ENCODE measurements at places on chromosomes 12 and 14.

GRCh38 chr12:100017056-100017455 lies 32.3 kb upstream of the ANKS1B start:
- DNase-seq, result no peak

- DNase-seq, result no peak
Measured at GRCh38 chr14:34662561-34663088, 32.7 kb upstream of the SNX6 start.

DNA sequence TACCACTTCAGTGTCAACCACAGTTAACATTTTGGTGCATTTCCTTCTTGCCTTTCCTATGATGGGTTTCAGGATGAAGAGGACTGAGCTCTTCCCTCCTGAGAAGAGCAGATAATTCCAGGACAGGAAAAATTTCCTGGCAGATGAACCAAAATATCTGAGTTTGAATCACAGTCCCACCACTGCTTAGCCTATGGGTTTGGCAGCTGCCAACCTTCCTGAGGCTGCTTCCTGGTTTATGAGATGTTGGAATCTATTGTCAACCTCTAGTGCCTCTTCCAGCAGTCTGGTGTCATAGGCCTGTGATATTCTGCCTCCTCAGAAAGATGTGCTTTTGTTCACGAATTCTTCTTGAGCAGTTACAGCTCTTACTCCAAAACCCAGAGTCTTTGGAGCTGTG lies 197.4 kb upstream of the FRMD6 start:
- no peak for DNase-seq

- DNase-seq, result no peak
Measured at GRCh38 chr12:30269496-30269895, 426.2 kb downstream of the IPO8 start.

- peak; percentile 94 for DNase-seq
Measured at GRCh38 chr12:120237360-120238171, 28.0 kb downstream of the PXN start.

DNA sequence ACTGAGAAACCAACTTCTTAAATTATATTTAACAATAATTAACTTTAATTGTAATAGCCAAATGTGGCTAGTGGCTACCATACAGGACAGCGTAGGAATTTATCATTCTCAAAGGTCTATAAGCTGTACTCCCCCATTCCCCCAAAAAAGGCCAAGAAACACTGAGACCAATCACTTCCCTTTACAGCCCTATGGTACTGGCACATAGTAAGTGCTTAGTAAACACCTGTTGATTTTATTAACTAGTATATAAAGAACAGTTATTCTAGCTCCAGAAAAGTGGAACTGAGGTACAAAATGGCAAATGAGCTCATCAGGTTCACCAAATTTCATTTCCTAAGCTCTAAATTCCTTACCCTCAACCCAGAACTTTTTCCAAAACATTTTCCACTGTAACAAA lies 6.1 kb upstream of the SRSF9 start:
- DNase-seq, result no peak

GRCh38 chr14:33930439-33930838 lies 20.4 kb downstream of the EGLN3 start:
- no peak for DNase-seq

DNA sequence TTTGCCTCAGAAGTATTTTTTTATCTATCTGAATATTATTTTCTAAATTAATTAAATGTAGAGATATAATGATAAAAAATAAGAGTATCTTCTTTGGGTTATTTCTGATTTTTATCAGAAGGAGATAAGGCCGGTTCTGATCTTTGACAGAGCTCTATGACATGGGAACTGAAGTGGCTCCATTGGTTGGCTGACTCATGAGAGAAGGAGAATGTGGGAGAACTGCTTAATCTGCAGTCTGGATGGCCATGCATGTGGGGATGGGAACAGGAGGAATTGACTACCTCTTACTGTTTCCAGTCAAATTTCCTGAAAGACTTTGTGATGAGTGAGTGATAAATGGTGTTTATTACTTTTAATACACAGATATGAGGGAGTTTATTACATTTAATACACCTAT lies 155.8 kb upstream of the ATP2B1 start:
- DNase-seq, result no peak

DNA sequence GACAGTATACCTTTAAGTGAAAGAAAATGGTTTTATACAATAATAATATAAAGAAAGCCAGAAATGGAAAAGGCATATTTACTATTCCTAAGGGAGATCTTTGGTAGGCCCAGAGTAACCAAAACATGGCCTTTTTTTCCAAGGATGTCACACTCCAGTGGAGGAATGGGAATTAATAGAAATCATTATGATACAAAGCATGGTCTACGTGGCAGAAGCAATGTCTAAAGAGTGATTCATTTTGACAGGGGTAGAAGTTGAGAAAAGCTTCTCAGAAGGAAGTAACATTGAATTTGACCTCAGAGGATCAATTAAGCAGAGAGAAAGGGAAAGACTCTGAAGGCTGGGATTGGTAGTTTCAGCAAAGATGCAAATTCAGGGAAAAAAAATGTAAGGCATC lies 208.6 kb downstream of the BTG1 start:
- no peak for DNase-seq

DNA sequence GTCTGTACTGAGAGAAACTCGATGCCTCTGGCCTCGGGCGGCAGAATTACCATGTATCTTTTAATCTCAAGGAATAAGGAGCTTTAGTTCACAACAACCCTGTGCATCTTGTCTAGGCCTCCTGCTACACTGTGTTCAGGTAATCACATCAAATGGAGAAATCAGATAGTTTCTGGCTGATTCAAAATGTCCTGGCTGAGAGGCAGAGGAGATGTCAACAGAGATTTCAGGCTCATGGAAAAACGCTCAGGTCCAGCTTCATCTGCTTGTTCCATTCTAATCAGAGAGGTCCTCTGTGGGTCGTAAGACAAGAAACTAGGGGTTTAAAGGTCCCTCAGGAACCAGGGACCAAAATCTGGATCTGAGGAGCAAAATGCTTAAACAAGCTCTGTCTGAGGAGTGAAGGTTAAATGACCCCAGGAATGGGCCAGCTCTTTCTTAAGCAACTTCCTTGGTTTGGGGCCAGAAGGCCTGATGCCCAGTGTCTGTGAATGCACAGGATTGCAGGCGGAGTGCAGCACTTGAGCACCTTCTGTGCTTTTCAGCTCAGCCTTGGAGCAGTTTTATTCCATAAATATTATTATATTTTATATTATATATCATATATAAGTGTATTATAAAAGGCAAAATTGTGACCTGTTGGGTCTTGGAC lies 170.2 kb upstream of the PRICKLE1 start:
- DNase-seq, result peak; percentile 87

GRCh38 chr12:99029511-99030271 lies 384.6 kb downstream of the APAF1 start:
- no peak for DNase-seq

DNA sequence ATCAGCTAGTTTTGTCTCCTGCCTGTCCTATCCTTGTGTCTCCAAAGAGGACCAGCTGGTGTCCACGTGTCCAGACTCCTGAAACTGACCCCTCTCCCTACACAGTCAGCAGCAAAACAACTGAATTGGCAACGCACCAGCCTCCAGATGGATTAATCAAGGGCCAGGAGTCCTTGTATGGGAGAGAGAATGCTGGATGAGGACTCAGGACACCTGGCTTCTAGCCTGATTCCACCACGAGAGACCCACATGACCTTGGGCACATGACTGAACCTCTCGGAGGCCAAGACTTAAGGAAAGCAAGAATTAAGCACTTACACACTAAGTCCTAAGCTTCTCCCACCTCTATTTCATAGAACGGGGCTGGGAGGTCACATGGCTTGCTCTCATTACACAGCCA lies 60.4 kb upstream of the CMKLR1 start:
- DNase-seq, result peak; percentile 22

DNA sequence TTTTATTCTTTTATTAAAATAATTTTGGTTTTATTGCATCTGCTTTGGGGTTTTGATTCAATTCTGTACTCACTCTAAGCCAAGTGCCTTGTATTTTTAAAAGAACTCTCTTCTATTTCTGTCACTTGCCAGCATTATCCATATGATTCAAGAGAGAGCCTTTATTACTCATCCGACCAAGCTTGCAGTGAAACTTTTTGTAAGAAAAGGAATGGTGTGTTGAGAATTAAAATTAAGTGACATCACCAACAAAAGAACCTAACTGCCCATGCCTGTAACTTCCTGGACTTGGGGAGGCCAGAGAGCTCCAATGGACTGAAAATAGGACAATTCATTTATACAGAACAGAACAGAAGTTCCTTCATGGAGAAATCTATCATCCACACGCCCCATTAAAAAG lies 52.1 kb downstream of the GALNT4 start:
- DNase-seq, result peak; percentile 29

DNA sequence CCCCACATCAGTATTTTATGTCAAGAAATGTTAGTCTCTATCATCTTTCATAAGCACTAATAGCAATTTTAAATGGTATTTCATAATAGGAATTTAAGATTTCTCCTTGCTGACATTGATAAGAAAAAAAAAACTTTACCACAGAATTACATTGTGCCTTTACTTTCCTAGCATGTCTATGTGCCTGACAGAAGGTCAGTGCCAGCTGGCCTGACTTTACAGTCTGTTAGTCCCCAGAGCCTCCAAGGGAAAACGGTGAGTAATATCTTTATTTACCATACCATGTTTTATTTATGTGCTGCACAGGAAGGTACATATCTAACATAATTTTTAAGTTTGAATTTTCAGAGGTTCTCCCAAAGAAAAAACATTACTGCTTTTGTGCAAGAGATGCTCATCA lies 152.0 kb upstream of the AEBP2 start:
- DNase-seq, result no peak

GRCh38 chr14:68137704-68138619 lies 318.4 kb downstream of the RAD51B start:
- DNase-seq, result peak; percentile 93

- peak; percentile 90 for DNase-seq
Measured at GRCh38 chr12:108609537-108610335, 11.9 kb upstream of the TMEM119 start.

GRCh38 chr12:124036171-124036598 lies 63.2 kb downstream of the ZNF664 start:
- no peak for DNase-seq

DNA sequence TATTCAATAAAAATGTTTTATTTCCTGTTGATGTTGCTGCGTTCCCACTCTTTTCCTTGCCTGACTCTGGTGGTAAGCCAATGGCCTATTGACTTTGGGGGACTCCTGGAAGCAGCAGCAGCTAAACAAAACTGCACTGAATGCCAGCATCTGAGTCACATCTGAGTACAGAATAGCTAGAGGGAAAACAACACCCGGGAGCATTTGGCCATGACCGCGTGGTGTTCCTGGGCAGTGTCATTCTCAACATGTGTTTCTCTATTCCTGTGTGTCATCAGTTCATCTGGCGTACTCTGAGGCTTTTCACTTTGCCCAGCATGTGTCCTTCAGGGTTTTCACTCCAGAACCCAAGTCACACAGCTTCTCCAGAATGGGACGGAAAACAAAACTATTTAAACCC lies 238.8 kb downstream of the PAWR start:
- DNase-seq, result peak; percentile 89

DNA sequence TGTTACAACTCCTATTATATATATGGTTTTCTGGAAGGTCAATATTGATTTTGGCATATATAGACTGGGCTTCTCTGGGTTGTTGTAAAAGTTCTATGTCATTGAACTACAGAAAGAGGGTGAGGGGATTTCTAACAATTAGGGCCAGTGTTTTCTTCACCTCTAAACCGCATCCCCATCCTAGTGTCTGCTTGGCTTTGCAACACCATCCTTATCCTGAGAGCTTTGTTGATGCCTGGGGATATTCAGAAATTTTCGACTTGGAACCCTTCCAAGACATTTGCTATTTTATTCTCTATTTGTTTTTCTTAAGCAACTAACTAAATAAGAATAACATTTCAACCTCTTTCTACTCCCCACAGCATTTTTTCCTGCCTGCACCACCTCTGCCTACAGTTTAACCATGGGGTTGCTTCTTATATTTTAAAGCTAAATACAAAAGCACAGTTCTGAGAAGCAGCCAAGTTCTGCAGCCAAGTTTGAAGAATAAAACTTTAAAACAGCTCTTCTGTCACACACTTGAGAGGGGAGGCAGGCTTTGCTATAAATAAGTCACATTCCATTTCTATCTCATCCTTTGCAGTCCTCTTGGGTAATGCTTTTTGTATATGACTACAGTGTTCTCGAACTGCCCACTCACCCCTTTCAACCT lies 53.4 kb downstream of the RGS6 start:
- no peak for DNase-seq

DNA sequence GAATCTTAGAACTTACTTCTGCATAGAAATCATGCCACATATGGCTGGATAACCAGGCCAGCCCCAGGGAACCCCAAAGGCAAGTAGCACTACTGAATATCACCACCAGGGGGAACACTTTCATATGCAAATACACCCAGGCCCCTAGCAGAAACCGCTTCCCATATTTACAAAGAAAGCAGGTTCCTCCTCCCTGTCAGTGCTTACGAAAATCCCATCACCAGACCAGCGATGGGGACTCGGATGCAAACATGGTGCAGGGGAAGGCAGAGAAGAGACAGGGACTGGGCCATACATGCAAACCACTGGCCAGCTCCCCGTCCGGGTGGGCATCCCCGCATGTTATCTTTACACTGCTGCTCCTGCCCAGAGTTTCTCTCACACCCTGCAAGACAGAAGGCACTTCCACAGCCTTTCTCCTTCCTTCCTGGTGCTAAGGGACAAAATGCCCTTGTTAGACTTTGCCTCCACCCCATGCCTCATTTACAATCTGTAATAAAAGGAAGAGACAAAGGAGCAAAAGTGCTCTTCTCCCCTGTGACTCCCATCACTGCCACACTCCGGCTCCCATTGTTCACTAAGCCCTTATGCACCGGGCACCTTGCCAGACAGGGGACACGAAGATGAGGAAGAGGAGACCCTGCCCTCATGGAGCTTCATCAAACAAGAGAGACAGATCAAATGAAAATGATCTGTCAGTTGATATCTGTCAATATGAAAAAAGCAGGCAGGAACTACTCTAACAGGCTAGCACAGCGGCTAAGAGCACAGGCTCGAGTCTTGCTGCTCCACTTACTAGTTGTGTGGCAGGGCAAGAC lies 62.3 kb downstream of the PTPN21 start:
- peak; percentile 67 for DNase-seq

- peak; percentile 12 for DNase-seq
Measured at GRCh38 chr14:41925409-41925808, 318.7 kb downstream of the LRFN5 start.

- DNase-seq, result peak; percentile 11
Measured at GRCh38 chr14:71113376-71113775, 206.1 kb downstream of the PCNX1 start.

GRCh38 chr12:75606956-75607355 lies 95.5 kb upstream of the KRR1 start:
- DNase-seq, result no peak

DNA sequence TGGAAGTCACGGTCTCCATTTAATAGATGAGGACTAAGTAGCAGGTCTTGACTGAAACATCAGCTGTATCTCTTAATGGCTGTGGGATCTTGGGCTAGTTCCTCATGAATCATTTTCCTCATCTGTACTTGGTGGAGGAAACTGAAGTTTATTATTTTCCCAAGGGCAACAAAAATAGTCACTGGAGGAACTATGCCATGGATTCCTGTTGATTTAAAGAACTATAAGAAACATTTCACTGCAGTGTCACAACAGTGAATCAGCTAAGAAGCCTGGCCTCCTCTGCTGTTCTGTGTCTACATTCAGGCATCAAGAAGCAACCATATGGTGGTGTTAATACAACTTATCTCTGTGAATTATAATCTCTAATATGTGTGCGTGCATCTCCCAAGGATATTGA lies 200.5 kb downstream of the STXBP6 start:
- DNase-seq, result peak; percentile 41

- DNase-seq, result no peak
Measured at GRCh38 chr12:98062464-98063245, 452.7 kb upstream of the TMPO start.

GRCh38 chr12:132454933-132455418 lies 35.0 kb upstream of the FBRSL1 start:
- DNase-seq, result no peak

GRCh38 chr12:99372257-99372920 lies 275.2 kb upstream of the GARIN6 start:
- DNase-seq, result no peak
